Stimulated activated CD8-positive, alpha-beta memory T cell treated with anti-CD3 and anti-CD28 coated beads, Interleukin-7, amount 100 ng/mL, for 1 hour (primary cell): ENCODE measurements at places on chromosomes 12 and 14.

DNA sequence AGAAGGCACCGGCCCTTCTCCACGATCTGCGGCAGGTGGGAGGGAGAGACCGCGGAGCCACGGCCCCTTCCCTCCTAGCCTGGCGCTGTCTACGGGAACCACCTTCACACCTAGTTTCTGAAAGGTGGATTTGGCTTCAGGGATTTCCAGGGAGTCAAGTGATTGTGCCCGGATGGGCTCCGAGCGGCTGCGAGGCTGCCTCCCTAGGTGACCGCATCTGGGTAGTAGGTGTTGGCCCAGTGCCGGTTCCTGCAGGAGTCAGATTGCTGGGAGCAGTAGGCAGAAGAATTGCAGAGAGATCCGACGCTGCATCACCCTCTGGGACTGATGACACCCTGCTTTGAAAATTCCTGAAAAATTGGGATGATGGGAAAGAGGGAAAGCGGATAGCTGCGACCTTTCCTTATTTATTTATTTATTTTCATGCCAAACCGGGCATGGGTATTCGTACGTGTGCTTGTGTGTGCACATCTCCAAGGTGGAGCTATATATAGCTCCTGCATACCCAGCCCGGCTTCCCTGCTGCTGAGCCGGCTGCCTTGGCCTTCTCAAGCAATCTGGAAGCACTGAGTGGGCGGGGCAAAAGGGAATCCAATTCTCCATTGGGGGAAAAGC lies 1.1 kb downstream of the CNTN1 start:
- no peak for DNase-seq

- DNase-seq: no peak
Measured at GRCh38 chr12:50263832-50264231, 19.5 kb downstream of the LIMA1 start.

DNA sequence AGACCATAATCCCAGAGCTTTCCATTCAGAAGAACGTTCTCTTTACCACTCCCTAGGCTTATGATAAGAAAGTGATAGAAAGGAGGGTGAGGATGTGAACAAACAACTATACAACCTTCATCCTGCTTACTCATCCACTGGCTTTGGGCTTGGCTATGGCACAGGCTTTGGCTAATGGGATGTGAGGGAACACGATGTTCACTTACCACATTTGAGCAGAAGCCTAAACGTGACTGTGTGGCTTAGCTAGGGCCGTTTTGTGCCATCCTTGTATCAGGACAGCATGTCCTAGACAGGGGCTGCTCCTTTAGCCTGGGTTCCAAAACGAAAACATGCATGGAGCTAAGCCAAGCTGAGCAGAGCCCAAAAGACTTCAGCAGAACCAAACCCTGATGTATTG lies 118.6 kb upstream of the CCDC175 start:
- no peak for DNase-seq

DNA sequence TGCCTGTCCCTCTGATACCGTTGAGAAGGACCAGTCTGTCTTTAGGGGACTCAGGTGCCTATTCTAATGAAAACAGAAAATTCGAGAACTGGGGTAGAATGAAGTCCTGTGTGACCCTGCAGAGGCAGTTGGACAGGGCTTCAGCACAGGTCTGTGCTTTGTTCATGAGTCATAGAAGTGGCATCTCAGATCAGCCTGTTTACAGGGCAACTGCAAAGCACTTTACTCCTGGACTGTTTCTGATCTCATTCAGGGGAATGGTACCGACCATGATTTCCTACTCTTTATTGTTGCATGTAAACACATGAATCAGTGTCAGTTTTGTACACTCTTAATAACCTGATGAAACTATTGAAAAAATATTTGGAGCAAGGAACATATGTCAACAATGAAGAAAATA lies 1517.0 kb downstream of the AACS start:
- no peak for DNase-seq

GRCh38 chr14:69756298-69756697 lies 10.6 kb upstream of the SRSF5 start:
- DNase-seq: no peak
